ENCODE measurements at places on chromosomes 11 and 22. TPM values are rescaled to one million over a fixed set of nuclear protein-coding genes. Genes with fewer than 3 reads are reported as not detected.

DNA sequence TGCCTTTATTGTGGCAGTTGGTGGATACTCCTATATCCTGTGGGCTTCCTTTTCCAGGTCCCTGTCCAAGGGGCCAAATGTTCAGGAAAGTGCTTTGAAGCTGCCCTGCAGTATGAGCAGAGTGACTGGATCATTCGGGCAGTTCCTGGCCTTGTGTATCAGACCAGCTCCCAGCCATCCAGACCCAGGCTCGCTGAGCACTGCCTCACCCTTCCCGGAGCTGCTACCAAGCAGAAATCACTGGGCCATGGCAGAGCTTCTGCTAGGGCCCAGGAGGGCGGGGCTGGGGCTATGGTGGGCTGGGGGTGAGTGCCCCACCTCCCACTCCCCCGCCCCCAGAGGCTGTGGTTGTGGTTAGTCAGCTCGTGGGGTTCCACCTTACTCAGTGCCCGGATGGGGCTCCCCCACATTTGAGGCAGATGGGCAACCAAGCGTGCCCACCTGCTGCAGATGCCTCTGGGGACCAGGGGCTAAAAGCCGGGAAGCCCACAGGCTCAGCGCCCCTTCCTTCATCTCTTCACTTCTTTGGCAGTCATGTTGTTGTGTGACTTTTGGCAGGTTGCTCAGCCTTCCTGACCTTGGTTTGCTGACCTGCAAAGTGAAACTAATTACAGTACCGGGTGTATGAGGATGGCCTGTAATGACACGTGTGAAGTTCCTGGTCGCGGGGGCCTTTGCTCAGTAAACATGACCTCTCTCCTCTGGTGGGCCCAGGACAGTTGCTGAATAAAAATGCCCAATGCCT, 2.1 kb upstream of the LRRC32 start:
- DNase-seq, result no peak

GRCh38 chr11:69467646-69468045, 13.8 kb upstream of the LINC01488 start:
- DNase-seq, result no peak

DNA sequence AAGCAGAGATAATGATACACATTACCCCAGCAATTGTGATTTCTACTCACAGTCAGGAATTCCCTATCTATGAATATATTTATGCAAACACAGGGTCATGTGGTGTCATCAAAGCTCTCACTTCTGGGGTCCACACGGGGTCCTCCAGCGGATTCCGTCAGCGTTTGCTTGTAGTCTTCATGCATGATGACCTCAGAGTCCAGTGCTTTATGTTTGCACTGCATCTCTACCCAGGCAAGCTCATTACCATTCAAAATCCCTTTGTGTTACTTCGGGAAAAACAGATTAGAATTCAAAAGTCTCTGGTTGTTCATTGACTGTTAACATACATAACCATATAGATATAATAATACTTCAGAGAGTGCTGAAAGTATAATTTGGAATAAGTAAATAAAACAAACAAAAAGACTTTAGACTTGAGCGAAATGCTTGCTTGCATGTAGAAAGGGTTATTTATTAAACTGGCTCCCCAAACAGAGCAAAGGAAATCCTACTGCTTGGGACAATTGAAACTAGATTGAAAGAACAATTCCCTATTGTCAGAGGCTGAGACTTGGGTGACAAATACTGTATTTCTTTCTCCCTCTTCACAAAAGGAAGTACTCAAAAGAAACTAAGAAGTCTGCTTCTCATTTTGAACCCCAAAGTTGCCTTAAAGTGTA, 423.1 kb downstream of the ETS1 start:
- DNase-seq, result no peak

- no peak for DNase-seq
Measured at GRCh38 chr22:35215993-35216392, 41.3 kb upstream of the HMGXB4 start.

DNA sequence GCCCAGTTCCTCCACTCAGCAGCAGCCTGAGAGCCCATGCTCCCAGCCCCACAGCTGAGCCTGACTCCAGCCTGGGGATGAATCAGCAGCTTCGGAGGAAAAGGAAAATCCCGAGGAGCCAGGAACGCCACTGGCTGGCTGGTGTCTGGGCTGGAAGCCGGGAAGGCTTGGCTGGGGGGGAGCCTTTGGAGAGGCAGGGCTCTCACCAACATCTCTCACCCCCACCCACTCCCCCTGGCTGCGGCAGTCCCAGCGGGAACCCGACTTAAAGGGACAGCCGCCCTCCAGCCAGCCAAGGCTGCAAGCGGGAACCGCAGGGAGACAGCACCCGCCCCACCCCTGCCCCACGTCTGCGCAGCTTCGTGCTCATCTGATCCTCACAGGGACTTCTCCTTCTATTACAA, 28.4 kb downstream of the KIAA0930 start:
- DNase-seq, result no peak

DNA sequence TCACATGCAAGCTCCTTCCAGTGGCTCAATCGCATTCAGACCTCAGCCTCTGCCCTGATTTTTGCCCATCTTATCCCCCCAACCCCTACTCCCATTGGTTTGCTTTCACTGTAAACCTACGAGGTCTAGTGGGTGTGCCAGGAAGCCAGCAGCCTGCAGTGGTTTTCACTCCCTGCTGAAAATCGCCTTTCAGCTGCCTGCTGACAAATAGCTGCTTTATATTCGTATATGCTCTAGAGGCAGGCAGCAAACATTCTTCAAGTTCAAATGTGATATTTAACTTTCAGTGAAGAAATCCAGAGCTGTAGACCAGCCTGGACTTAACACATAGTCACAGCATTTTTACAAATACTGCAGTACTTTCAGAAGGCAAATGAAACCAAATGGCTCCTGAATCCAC, 92.8 kb upstream of the APOA1 start:
- peak; percentile 40 for DNase-seq

- DNase-seq, result peak; percentile 74
Measured at GRCh38 chr22:22422629-22423112, 85.9 kb downstream of the ZNF280B start.

DNA sequence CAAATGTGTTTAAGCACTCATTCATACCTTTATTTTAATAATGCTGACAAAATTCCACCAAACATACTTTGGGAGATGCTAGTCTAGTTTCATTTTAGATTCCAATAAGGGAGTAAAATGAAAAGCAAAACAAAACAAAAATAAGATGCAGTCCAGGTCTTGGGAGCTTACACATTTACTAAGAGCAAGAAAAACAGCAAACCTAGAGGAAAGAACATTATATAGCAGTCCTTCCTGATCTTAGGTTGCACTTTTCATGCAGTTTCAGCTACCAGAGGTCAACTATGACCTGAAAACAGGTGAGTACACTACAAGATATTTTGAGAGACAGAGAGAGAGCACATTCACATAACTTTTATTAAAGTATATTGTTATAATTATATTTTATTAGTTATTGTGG, 1100.9 kb downstream of the DLG2 start:
- DNase-seq, result no peak

- no peak for DNase-seq
Measured at GRCh38 chr22:29030618-29031226, 30.9 kb downstream of the C22orf31 start.

DNA sequence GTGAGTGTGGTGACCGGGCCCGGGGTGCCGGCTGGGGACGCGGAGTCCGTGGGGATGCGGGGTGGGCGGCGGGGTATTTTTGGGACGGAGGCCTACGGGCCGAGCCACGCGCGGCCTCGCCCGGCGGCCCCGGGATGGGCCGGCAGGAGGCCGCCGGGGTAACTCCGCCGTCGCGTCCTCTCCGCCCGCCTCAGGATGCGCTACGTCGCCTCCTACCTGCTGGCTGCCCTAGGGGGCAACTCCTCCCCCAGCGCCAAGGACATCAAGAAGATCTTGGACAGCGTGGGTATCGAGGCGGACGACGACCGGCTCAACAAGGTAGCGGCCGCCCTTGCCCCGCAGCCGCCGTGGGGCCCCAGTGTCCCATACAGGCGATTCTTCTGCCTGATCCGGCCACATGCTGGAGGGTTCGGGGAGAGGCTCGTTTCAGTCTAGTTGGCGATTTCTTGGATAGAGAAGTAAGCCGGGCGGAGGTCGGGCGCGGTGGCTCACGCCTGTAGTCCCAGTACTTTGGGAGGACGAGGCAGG, 337 bp downstream of the RPLP2 start:
- DNase-seq, result no peak

- no peak for DNase-seq
Measured at GRCh38 chr11:94130298-94131046, 1.8 kb downstream of the PANX1 start.

DNA sequence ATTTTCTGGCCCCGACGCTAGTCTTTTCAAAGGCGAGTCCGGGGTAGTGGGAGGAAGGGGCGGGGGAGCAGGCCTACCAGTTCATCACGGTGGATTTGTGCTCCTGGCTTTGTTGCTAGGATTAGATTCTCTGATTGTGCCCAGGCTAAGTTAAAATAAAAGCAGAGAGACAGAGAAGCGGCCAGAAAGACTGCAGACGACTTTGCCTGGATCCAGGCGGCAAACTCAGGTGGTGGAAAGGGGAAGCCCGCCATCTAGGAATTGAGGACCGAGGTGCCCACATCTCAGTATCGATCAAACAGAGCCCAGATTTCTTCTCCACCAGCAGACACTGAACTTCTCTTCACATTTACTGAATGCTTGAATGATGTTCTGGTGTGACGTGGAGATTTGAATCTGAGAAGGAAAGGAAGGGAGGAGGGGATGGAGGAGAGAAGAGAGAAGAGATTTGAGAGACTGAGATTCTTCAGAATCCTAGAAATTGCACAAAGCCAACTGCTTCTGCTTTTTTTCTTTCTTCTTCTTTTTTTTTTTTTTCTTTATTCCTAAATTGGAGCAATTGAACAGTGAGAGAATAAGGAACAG, 2.7 kb downstream of the FAT3 start:
- DNase-seq, result no peak

The SLC5A12 gene
- total RNA-seq, result not detected

The E2F8 gene
- total RNA-seq, result 24.8 TPM

The LARGE1 gene
- 1.5 TPM for total RNA-seq

The TYR gene
- total RNA-seq, result not detected

The RFPL2 gene
- not detected for total RNA-seq

The PANX3 gene
- not detected for total RNA-seq

All from activated naive CD4-positive, alpha-beta T cell treated with anti-CD3 and anti-CD28 coated beads, Interleukin-2, amount 50 U/mL, for 72 hours (primary cell).